ENCODE measurements at places on chromosomes 6 and 20.

GRCh38 chr6:452301-453067 is 60.9 kb downstream of the IRF4 start:
- no peak for DNase-seq

DNA sequence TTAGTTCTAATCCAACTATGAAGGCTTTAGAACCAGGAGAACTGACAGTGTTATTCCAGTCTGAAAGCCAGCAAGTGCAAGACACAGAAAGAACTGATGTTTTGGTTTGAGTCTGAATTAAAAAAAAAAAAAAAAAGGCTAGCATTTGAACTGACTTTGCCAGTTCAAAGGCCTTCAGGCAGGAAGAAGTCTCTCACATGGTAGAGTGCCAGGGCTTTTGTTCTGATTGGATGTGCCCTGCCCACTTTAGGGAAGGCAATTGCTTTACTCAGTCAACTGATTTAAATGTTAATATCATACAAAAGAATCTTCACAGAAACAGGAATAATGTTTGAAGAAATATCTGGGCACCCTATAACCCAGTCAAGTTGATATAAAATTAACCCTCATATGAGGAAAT is 212.2 kb downstream of the HIVEP2 start:
- DNase-seq, result no peak

GRCh38 chr6:43834528-43835155 is 64.6 kb downstream of the VEGFA start:
- DNase-seq, result no peak

- DNase-seq, result no peak
Observed at GRCh38 chr6:14730654-14731053, 515.2 kb upstream of the JARID2 start.

- DNase-seq, result no peak
Observed at GRCh38 chr6:148349466-148349865, 6.8 kb downstream of the SASH1 start.

- DNase-seq, result no peak
Observed at GRCh38 chr6:82333781-82334180, 29.8 kb upstream of the TPBG start.

GRCh38 chr6:47698342-47698787 is at the start of gene ADGRF4:
ADGRF4 (plus strand) TSS chr6:47698580; CDS start chr6:47707246, 8,666 bp downstream.
- DNase-seq, result no peak

- no peak for DNase-seq
Observed at GRCh38 chr6:55088902-55089301, 85.4 kb upstream of the HCRTR2 start.

DNA sequence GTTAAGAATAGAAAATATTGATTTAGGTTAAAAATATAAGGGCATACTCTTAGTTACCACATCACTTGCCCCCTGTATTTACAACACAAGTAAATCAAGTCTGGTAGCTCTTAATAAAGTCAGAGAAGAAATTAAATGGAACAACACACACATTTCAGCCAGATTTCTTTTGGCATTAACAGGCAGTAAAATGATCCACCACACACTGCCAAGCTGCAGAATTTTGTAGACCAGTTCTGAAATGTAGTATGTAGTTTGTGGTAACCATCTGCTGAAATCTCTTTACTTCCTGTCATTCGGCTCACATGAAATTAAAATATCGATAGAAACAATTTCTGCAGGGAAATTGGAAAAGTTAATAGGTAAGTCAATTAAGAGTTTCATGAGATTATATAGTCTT is 326.8 kb downstream of the KHDRBS2 start:
- DNase-seq, result no peak

DNA sequence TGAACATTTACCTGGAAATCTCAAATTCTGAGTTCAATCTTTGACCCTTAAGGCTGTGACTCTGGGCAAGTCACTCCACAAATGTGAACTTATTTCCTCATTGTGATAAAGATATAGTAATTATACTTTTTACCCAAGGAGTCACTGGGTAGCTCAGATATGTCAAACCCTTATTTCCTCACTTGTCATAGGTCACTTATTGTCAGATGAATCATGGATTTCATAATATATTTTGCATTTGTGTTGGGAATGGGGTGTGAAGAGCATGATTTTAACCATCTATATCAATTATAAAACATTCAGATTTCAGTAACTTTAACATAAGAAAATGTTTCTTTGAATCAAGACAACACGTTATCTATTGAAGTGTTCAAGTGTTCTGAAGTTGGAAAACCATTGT is 3.7 kb upstream of the CARMIL1 start:
- no peak for DNase-seq

DNA sequence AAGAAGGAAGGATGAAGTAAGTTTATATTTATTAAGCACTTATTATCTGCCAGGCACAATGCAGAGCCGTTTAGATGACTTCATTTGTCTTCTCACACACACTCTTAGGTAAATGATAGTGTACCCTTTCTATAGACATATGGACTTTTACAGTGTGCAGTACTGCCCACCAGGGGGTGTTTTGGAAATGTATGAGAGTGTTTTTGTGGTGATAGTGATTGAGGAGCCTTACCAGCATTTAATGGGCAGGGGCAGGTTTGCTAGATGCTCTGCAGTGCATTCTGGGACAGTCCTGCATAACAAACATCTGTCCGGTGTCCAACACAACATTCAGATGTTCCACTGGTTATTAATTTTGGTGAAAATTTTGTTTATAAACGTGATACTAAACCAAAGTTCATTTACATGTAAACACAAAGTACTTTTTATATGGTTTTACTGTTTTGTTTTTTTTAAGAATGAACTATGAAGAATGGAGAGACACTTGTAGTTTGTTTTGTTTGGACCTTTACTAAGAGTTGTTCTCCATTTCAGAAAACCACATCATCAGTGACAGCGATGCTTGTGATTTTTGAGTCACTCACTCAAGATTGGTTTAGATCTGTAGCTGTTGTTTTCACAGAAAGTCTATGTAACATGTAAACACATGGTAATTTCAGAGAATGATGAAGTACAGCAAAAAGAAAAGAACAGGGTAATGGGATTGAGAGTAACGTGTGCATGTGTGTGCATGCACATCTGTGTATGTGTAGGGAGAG is 19.9 kb downstream of the KCNS1 start:
- DNase-seq, result no peak

GRCh38 chr6:140318408-140318807 is 944.0 kb upstream of the CITED2 start:
- DNase-seq, result no peak

- no peak for DNase-seq
Observed at GRCh38 chr6:116405652-116406356, 35.1 kb downstream of the DSE start.

- DNase-seq, result no peak
Observed at GRCh38 chr6:52216932-52217575, 27.2 kb downstream of the IL17F start.

GRCh38 chr6:80094017-80094416 is 12.5 kb upstream of the BCKDHB start:
- DNase-seq, result no peak
